Hindlimb muscle (tissue), 1 donor: ENCODE measurements at places on chromosomes 13 and 19. TPM values are rescaled to one million over a fixed set of nuclear protein-coding genes. Genes with fewer than 3 reads are reported as not detected.
A peak's percentile ranks its signal among the peaks of the same experiment; 100 is the strongest.

DNA sequence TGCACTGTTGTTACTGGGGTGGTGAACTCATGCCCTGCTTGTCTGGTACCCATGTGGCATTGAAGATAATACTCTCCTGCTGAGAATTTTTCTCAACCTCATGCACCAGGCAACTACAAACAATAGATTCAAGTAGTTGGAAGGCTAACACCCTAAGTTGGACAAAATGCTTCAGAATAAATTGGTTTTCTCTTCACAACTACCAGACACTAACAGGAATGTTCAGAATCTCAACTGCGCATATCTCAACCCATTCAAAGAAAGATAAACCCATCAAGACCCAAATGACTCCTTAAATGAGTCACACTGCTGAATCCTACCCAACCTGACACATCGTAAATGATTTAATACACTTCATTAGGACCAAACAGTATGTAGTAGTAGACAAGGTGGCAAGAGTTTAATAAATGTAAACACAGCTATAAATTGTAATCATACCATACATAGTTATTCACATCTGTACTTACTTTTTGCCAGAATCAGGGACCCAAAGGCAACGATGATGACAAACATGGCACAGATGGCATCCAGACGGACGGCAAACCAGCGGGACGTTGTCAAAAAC lies 227.4 kb downstream of the ABCC4 start:
- DNase-seq, result no peak

CHST8 gene
- 0.52 TPM for polyA plus RNA-seq

SLC25A41 gene
- polyA plus RNA-seq, result 0.41 TPM

- no peak for DNase-seq
Observed at GRCh38 chr19:17997969-17998826, 9.8 kb upstream of the ARRDC2 start.

- DNase-seq, result no peak
Observed at GRCh38 chr19:39307822-39308530, 11.8 kb downstream of the IFNL1 start.

GRCh38 chr19:42474743-42475142 lies 32.0 kb upstream of the CXCL17 start:
- no peak for DNase-seq

DNA sequence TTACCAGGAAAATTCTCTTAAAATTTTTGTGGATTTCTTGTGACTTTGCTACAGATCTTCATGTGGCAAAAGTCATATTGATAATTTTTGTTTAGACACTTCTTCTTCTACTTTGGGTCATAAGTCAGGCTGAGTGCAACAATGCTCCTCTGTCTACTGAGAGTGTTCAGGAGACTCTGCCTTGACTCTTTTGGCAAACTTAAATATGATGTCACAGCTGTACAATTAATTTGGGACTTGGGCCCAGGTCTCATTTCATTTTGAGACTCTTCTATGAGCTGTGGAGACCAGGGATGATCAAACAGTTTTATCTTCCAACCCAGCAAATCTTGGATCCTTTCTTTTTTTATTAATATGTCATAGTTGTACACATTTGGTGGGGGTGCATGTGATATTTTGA lies 19.7 kb upstream of the IPO5 start:
- peak; percentile 18 for DNase-seq

XAB2 gene
- polyA plus RNA-seq, result 33.1 TPM
